M059J (cell line): ENCODE measurements at places on chromosomes 3 and 15.

DNA sequence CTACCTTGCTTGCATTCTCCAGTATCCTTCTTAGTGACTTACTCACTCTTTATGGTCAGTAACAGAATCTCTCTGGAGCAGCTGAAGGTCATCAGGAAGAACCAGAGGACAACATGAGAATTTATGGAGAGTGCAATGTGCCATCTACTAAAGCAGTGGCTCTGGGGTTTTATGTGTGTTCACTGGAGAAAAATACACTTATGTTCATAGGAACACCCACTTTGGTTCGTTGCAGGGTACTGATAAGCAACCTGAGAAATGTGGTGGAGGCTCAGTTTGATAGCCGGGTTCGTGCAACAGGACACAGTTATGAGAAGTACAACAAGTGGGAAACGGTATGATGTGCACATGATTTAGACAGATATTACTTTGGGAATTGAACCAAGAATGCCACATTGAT lies 12.8 kb downstream of the CPB1 start:
- no peak for DNase-seq

- no peak for DNase-seq
Measured at GRCh38 chr15:77030928-77031375, 36.0 kb downstream of the PSTPIP1 start.

DNA sequence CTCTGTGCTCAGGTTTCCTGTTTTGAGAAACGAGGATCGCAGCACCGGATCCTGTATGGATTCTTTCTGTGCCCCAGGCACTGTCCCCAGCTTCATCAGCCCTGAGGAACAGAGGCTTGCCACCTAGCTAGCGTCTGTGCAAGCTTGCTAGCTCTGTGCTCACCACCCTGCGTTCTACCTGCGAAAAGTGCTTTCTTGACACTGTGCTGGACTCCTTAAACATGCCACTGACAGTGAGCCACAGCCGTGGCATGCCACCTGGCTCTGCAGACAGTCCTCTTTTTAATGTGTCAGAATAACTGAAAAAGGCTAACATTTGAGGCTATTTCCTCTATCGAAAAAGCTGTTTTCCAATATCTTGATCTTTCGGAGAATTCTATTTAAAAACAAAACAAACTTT lies 1.4 kb downstream of the PGPEP1L start:
- no peak for DNase-seq

GRCh38 chr3:104750581-104750980 lies 616.1 kb upstream of the ALCAM start:
- no peak for DNase-seq

DNA sequence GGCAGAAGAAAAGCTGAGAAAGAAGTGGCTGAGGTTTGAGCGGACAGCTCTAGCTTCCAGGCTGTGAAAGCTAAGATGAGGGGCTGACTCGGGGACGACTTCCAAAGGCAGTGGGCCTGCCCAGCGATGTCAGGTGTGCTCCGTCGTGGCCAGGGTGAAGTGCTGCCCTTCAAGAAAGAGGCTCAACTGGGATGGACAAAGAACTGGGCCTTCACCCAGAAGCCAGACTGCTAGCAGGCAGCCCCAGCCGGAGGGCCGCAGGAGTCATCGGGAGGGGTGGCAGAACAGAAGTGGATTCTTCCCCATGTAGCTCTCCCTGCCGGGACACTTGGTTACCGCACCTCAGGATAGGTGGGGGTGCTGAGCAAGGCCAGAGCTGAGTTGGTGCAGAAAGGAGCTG lies 13.1 kb upstream of the SEC13 start:
- no peak for DNase-seq

DNA sequence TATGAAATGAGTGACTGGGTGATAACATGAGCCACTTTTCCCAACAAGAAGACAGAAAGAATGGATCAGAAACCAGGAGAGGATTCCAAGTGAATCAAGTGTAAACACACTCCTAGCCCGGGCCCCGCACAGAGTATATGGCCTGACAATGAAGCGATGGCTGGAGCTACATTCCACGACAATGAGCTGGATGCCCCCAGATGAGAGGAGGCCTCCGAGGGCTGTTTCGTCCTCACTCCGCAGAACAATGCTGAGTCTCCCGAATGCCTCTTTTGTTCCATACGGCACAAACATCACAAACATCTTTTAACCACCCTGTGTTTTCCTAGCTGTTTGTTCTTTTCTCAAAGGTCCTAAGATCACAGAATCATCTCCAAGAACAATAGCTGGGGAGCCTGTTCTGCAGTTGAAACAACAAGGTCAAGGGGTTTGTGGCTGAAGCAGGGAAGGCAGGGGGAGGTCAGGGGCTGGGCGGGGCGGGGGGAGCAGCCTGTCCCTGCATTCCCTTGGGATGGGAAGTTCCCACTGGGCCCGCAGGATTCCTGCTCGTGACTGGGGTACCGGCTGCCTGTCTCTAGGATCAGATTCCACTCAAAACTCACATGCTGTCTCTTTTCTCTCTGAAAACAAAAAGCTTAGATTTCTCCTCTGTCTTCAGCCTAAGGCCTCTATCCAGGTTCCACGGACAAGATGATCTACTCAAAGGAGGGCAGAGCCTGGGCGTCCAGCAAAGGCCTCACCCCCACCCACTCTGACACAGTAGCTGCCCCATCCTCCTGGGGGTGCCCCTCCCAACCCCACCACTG lies 151.3 kb downstream of the XXYLT1 start:
- DNase-seq, result peak; percentile 94

DNA sequence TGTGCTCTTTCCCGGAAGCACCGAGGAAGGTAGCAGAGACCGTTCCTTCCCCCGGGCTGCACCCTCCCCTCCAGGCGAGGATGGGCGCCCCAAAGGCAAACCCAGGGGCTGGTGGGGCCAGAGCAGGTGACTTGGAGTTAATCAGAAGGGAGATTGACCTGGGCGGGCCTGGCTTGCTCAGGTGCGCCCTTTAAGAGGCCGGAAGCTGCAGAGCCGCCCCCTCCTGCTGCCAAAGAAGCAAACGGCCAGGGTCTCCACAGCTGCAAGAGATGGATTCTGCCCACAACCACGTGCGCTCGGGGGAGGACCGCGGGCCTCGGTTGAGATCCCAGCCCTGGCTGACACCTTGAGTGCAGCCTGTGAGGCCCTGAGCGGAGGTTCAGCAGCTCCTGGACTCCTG lies 218.2 kb upstream of the NAALADL2 start:
- DNase-seq, result no peak

DNA sequence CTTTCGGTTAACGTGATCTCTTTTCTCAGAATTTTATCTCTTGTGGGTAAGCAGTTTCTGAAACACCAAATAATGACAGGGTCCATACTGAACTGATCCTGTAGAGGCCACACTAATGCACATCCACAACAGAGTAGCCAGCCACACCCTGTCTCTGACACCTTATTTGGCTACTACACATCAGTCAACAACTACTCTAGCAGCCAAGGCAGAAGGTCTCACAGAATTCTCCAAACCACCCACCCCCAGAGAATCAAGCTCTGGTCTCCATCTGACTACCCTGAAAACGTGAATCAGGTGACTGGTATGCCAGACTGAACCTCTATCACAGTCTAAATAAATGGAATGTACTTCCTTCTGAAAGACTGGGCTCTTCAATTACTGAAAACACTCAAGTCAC lies 38.0 kb downstream of the EDC3 start:
- peak; percentile 8 for DNase-seq

GRCh38 chr3:97872525-97873042 lies 50.8 kb downstream of the CRYBG3 start:
- DNase-seq, result no peak

GRCh38 chr3:86790884-86791549 lies 199.9 kb downstream of the VGLL3 start:
- DNase-seq, result no peak

GRCh38 chr15:51770902-51771301 lies 19.5 kb downstream of the TMOD2 start:
- DNase-seq, result no peak

GRCh38 chr3:142962520-142963233 lies 797 bp downstream of the PAQR9 start:
- no peak for DNase-seq

DNA sequence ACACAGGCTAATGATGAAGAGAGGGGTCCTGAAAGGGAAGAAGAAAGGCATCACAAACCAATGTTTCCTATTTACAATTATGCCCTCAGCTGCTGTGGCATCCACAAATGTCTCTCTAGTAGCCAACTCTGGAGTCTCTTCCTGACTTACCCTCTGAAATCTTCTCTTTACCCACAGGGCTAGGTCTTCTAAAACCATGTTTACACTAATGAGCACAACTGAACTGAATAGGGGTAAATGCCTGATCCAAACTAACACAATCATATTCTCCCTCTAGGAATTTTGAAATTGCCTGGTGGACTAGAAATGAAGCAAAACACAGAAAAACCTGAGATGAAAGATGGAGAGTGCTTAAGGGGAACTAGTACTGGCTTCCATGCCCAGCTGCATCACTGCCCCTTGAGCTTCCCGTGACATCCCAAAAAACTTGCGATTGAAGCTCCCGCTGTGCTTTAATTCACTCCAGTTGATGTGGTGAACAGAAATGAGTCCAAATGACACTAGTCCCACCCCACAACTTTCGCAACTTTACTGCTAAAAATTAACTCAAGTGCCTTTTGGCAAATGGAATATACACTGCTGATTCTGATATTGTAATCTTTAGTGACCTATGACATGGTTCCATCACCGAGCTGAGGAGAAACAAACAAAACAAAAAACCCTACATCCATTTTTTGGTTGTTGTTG lies 32.8 kb downstream of the CFAP20DC start:
- DNase-seq, result no peak

DNA sequence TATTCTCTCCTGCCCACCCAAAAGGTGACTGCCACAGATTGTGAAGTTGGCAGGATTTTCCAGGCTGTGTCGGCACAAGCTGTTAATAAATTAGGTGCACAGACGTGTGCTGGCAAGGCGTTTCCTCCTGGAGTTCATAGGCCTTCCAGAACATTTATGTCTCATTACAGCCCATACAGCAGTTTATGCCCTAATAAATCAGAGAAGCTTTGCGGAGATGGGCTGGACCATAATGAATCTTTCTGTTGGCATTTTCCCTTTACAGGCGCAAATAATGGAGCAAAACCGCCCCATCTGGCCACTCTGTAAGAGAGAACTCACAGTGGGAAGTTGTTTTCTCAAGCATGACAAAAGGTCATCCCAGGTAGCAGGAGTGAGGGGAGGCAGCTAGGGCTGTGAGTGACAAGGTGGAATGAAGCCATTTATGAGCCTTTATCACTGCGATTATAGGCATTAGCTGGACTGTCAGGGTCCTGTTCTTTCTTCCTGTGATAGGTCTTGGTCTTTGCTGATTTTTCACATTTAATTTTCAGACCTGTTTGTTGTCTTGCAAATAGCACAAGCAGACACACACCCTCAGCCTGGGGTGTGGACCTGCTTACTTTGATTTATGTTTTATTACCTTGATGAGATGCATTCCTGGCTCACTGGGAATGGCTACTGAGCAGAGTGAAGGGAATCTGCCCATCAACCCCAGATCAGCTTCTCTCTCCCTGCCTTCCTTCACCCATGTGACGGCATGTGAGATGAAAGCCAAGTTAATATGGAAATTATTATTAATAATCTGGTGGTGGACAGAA lies 257.5 kb downstream of the LRTM1 start:
- DNase-seq, result no peak

DNA sequence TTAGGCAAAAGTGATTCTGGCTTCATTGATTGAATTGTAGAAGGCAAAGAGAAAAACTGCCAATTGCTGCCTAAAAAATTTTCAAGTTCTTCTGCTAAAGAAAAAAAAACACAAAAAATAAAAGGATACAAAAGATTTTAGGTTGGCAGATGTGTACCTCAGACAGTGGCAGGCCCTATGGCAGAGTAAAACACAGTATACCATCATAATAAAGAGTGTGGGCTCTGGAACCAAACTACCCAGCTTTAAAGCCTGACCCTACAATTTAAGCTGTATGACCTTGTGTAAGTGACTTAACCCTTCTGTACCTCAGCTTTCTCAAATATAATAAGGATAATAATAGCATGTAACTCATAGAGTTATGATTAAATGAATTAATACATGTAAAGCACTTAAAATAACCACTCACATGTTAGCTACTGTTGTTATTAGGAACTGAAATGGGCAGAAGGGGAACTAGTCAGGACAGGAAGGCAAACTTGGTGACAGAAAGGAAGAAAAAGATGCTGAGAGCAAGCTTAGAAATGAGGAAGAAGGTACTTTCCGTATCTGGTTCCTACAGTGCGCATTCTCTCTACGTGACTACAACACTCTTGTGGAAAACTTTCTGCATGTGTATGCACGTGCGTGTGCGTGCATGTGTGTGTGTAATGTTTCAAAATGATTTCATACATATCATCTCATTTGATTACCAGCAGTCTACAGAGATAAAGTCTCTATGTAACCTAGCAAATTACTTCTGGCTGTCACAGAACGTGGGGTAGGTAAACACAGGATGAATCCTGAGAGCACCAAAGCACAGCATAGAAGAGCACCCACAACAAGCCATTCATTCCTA lies 13.6 kb upstream of the GATM start:
- DNase-seq, result no peak

DNA sequence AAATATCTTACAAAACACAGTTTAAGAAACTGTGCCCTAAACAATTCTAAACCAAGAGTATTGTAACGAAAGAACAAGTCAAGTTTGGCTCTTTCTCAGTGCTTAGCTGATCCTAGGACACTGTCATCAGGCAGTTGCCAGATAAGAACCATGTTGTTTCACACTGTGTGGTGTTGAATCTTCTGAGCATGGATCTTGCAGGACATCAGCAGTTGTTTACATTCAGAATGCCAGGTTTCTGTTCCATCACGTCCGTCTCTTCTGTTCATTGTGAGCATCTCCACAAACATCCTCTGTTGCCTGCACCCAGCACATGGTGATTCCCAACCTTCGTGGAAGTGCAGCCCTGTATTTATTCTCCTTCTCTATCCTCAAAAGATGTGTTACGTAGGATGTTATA lies 67.9 kb downstream of the DCUN1D1 start:
- DNase-seq, result no peak

- no peak for DNase-seq
Measured at GRCh38 chr15:99122831-99123712, 18.2 kb downstream of the SYNM start.

DNA sequence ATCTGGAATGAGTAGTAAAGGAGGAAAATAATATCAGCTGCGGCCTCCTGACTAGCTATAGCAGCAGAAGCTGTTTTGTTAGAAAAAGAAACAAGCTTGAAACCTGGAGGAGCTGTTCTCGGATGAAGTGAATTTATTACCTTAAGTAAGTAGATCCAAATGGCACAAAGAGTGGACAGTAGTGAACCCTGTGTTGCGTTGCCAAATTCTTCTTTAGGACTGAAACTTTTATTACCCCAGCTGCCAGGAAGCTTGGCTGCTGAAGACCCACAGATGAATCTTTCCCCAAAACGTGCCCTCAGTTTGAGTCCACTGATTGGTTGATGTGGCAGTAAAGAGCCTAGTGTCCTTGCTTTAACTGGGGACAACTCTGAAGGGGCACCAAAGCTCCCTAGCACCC lies 366.8 kb upstream of the GBE1 start:
- no peak for DNase-seq

GRCh38 chr15:42490291-42490670 lies 660 bp downstream of the ZNF106 start:
- peak; percentile 26 for DNase-seq

DNA sequence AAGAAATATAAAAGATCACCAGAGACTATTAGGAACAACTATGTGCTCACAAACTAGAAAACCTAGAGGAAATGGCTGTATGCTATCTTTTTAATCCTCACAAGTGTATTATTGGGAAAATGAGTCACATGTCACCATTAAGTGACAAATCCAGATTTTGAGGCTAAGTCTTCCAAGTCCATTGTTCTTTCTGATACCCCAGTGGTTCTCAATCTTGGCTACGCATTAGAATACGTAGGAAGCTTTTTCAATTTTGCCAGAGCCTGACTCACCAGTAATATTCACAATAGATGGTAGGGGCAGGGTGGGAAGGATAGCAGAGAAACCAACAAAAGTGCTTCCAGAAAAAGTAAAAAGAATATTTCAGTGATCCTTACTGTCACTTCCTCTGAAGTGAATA lies 117.0 kb downstream of the FILIP1L start:
- DNase-seq, result no peak
